Activated CD4-positive, alpha-beta T cell treated with anti-CD3 and anti-CD28 coated beads, Interleukin-2, amount 10 ng/mL, durations not matched to agents 7 days and 5 days (primary cell): ENCODE measurements at places on chromosomes 12 and 14. TPM values are rescaled to one million over a fixed set of nuclear protein-coding genes. Genes with fewer than 3 reads are reported as not detected.

DNA sequence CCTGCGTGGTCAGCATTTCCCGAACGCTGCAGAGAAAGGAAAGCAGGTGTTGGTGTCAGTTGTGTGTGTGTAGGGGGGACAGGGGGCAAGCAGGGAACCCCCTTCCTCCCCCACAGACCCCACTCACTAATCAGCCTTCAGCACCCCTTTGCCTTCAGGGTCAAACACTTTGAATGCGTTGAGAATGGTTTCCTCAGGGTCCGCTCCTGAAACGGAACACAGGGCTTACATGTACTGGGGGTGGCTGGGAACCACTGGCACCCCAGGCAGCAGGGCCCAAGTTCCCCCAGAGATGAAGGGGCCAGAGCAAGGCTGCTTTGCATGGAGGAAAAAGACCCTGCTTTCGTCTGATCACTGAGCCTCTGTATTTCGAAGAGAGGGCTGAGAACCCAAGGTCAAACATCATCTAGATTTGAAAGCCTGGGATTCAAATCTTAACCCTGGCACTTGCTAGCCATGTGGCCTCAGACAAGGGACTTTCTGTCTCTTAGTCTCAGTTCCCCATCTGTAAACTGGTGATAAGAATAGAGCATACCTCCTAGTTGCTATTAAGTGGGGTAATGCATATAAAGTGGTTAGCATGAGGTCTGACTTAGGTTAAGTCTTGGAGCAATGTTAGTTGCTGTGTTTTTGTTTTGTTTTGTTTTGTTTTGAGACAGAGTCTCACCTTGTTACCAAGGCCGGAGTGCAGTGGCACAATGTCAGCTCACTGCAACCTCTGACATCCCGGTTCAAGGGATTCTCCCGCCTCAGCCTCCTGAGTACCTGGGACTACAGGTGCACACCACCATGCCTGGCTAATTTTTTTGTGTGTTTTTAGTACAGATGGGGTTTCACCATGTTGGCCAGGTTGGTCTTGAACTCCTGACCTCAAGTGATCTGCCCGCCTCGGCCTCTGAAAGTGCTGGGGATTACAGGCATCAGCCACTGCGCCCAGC lies 7.0 kb downstream of the MYL2 start:
- peaks cover 10% of the 10 kb centered on the region for H3K27me3 ChIP-seq
- no peak overlapping the region for H3K27ac ChIP-seq
- H3K4me3 ChIP-seq: no peak overlapping the region
- DNase-seq: no peak

DNA sequence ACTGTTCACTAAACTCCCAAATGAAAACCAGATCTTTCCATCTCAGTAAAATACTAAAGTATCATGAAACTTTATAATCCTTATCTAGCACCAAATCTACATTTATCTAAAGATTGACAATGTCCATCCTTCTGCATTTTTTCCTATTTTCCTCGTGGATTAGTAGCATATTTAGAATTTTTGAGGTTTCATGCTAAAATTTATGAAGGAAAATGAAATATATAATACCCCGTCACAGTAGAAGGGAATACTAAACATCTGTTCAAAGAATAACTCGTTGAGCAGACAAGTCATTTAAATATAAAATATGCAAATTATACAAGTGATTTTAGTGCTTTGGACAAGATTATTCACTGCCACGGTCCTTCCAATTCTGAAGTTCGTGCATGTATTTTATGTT lies 122.7 kb upstream of the SLCO1C1 start:
- no peak overlapping the region for H3K27ac ChIP-seq
- no peak for DNase-seq
- no peaks in the 10 kb centered on the region for H3K4me1 ChIP-seq
- H3K4me3 ChIP-seq: no peak overlapping the region
- H3K27me3 ChIP-seq: no peaks in the 10 kb centered on the region
- H3K36me3 ChIP-seq: no peaks in the 10 kb centered on the region

DNA sequence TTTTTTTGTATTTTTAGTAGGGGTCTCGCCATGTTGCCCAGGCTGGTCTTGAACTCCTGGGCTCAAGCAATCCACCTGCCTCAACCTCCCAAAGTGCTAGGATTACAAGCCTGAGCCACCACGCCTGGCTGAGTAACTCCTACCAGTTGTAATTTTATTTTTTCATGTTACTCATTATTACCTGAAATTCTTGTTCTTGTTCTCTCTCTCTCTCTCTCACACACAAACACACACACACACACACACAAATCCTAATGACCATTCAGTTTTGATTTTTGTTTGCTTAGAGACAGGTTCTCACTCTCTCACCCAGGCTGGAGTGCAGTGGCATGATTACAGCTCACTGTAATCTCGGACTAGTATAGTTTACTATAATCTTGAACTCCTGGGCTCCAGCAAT lies 30.2 kb downstream of the DNAL1 start:
- no peak overlapping the region for H3K4me3 ChIP-seq
- no peaks in the 10 kb centered on the region for H3K36me3 ChIP-seq
- H3K4me1 ChIP-seq: no peaks in the 10 kb centered on the region
- no peak overlapping the region for H3K27ac ChIP-seq

The MYF6 gene
- not detected for total RNA-seq

The RFX4 gene
- total RNA-seq: not detected
